ENCODE measurements at places on chromosomes 3 and 15.

DNA sequence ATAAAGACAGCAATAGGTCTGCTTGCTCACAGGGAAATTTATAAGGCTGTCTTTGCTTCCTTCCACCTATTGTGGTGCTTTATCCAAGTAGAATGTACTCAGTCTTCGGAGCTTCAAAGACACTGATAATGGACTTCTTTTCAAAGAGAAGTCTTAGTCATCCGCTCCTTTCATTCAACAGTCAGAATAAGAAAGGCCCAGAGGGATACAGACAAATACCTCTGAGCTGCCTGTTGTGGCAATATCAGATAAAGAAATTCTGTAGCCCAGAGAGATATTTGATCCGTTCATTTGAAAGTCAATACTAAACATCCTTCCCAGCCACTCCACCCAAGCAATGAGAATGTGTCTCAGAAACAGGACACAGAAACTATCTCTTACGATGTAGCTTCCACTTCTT is 110.0 kb downstream of the FHIT start:
- DNase-seq = no peak

DNA sequence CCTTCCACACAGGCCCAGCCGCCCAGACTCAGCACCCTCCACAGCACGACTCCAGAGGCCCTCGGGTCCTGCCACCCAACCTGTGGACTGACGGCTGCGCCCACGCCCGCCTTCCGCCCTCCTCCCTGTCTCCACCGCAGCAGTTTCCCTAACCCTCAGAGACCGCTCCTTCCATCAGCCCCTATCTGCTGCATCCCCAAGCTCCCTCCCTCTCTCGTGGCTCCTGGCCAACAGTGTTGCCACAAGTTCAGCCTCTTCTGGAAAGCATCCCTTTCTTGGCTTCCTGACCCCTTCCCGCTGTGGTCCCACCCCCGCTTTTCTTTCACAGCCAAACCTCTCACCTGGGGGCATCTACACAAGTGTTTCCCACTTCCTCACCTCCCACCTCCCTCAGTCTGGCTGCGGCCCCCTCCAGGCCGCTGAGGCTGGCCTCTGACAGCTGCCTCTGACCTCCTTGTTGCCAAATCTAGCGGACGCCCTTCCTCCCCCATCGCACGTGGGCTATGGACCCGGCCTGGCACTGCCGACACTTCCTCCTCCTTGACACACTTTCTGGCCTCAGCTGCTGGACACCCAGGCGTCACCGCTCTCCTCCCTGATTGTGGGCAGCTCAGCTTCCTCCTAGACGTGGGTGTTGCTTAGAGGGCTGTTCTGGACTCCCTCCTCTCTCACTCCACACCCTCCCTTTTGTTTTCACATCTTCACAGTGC is 168.8 kb upstream of the TLE3 start:
- no peak for DNase-seq

- DNase-seq = no peak
Measured at GRCh38 chr3:5051772-5052171, 70.3 kb upstream of the ARL8B start.

DNA sequence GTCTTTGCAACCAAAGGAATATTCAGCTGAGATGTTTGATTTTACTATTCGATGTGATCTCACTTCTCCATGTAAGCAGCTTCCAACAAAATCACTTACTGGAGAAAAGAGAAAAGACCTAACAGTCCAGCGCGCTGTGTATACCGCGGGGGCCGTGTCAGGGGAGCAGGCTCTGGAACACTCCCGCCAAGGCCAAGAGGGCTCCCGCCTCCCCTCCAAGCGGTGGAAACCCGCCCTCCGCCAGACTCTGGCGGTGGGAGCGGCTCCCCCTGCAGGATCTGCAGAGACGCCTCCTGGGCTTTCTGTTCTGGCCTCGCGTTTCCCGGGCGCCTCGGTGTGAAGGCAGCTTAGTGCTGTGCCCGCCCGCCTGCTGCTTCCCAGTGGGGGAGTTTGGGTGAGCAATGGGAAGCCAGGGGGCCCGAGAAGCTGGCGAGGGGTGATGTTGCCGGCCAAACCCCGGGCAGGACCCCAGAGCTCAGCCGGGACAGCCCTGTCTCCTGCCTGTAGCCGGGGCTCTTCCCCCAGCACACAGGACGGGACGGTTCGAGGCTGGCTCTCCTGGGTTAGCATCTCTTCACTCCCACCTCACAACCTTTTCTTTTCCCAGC is 36.3 kb downstream of the CHST14 start:
- DNase-seq = peak; percentile 42

- DNase-seq = no peak
Measured at GRCh38 chr15:99042892-99043291, 35.3 kb upstream of the PGPEP1L start.

GRCh38 chr3:173529062-173529711 is 131.6 kb downstream of the NLGN1 start:
- DNase-seq = no peak

DNA sequence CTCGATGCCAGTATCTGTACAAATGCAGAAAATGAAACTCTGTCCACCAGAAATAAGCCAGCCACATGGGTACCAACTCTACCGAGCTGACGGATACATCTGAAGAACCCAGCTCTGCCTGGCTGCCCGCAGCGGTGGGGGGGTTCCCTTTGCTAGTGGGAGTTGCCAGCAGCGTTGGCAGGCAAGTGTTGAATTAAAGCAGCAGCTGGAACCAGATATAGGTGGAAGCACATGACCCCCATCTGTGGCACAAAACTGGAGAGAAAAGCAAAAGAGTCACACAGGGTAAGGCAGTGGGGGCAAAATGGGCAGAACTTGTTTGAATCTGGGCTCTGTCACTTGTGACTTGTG is 17.9 kb downstream of the CRYGS start:
- no peak for DNase-seq

- DNase-seq = no peak
Measured at GRCh38 chr15:36208868-36209582, 370.4 kb upstream of the CDIN1 start.

DNA sequence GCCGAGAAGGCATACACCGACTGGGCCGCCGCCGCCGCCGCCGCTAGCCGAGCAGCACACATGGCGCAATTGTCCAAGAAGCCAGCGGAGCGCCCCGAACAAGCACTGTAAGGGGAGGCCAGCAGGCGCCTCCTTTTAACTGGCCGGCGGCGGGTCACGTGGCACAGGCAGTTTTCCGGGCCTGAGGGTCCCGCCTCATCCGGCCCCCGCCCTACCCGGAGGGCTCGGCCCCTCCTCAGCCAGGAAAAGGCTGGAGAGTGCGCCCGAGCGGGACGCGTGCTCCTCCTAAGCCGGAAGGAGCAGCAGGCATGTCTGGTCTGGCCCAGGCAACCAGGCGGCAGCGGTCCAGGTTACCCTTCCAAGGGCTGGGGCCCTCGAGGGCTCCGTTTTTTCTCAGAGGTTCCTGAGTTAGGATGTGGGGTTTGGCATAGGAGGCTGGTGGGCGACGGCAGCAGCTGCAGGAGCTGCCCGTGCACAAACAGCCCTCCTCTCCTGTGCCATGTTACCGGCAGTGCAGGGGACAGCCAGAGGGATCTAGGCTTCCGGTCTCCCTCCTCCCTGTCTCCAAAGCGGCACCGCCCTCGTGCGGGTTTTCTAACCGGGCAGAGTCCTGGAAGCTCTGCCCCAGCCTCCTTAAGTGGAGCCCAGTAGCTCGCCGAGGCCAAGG is at the start of gene GPX1:
GPX1 (minus strand) TSS at position 137 of the 667 bp plus-strand sequence; CDS start at position 62, 75 bp downstream.
- peak; percentile 56 for DNase-seq

DNA sequence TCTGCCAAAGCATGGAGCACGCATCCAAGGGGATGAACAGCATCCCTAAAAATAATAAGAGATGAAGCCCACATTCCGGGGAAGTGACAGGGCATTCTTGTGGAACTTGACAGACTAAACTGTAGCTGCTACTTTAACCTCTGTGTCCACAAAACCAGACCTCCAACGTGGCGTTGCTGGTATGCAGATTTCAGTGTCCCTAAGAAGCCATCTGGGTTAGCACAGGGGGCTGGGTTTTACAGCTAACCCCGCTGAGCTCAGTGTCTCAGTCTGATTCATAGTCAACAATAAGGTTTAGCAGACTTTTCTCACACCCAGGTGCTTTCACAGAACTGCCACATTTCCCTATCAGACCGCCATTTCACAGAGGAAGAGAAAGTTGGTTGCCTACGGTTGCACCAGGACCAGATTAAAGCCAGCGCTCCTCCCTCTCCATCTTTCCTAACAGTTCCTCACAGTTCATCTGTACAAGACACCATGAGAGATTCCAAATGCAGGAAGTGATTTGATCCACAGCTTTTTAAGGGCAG is 61.6 kb upstream of the CTDSPL start:
- no peak for DNase-seq

- no peak for DNase-seq
Measured at GRCh38 chr15:97995881-97996603, 35.5 kb downstream of the ARRDC4 start.

DNA sequence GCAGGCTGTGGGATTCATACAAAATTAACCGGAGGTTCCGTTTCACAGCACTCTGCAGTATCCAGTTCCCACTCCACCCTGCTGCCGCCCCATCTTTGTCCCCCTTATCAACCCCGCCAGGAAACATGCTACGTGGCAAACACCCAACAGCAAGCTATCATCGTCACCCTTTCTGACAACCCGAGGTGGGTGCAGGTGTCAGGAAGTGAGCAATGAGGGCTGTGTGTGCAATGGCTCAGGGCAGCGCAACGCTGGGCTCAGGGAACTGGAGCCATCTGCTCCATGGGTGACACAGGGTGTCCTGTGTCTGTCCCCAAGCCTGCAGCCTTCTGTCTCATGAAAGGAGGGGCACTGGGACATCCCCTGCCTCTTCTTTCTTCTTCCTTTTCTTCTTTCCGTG is 60.9 kb downstream of the ATP2B2 start:
- DNase-seq = no peak
